SW 1271 (cell line): ENCODE measurements at places on chromosomes 16 and 17.

DNA sequence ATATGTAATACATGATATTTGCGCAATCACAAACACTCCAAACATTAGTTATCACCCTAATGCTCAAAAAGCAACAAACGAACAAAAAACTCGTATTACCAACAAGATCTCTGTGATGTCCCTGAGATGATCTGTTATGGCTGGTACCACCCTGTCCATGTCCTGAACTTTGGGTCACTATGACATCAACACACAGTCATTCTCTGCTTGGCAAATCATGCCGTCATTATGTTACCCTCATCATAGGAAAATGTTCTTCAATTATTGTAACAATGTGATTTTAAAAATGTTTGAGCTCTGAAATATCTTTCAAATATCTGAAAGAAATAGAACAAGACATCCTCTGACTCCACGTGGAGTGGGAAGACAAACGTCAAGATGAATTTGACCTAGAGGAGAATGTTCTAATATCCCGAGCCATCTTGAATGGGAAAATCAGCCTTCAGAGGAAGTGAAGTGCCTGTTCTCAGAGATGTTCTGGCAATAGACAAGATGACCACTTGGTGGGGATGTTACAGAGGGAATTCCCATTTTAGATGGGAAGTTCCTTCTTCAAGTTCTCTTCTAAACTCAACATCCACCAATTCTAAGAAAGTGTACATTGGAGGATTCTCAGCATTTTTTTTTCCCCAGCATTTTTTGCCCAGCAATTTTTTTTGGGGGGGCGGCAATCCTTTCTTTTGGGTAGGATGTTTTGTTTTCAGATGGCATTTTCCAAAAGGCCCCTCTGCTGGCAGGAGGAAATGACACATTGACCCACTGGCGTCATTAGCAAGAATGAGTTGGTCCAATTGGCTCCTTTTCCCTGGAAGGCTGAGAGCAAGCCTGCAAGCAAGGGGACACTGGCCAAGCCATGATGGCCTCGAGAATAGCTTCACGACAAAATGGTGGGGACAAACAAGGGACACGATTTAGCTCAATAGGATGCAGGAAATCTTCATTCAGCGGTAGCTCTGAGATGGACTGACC lies 3.7 kb upstream of the HSD17B2 start:
- DNase-seq: peak; percentile 53

DNA sequence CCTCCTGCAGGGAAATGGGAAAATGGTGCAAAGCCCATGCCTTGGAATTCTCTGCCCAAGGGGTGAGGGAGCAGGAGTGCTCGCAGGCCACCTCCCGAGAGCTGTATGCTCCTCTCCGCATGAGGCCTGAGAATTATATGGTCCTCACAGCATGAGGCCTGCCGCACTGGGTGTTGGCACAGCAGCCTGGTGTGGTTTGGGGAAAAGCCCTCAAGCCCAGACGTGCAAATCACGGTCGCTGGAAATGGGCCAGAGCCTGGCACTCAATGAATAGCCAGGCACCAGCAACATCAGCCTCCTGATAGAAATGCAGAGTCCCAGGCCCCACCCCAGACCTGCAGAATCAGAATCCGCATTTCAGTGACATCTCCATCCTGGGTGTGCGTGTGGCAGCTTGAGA lies 156.4 kb upstream of the FOXF1 start:
- no peak for DNase-seq

DNA sequence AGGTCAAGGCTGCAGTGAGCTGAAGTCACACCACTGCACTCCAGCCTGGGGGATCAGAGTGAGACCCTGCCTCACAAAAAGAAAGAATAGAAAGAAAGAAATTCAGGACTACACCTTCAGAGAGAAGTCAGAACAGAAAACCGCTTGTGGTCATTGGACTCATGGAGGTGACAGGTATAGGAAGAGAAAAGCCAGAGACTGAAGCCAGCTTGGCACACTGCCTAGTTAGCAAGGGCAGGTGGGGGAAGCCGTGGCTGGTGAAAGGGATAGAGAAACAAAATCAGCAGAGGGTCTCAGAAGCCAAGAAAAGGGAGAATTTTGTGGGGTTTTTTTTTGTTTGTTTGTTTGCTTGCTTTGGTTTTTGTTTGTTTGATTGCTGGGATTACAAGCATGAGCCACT lies 32.9 kb upstream of the SKAP1 start:
- DNase-seq: no peak

DNA sequence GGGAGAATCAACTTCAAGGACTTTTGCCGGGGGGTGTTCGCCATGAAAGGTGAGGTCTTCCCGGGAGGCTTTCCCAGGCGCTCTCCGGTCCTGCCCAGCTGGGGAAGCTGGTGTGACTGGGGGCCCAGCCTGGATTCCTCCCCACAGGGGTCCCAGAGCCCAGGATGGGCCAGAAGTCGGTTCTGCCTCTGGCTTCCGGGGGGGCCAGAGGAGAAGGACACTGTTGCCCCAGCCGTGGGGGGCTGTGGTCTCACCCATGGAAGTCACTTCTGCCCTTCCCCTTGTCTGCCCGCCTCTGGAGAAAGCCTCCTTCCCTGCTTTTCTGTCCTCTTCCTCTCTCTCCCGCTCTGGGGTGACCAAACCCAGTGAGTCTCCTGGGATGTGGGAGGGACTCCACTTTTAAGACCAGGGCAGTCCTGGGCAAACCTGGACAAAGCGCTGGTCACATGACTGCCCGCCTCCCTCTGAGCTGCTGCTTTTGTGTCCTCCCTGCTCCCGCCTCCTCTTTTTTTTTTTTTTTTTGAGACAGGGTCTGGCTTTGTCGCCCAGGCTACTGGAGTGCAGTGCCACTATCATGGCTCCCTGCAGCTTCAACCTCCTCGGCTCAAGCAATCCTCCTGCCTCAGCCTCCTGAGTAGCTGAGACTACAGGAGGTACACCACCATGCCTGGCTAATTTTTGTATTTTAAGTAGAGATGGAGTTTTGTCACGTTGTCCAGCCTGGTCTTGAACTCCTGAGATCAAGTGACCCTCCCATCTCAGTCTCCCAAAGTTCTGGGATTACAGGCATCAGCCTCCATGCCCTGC lies 40.6 kb downstream of the RAB11FIP4 start:
- no peak for DNase-seq

DNA sequence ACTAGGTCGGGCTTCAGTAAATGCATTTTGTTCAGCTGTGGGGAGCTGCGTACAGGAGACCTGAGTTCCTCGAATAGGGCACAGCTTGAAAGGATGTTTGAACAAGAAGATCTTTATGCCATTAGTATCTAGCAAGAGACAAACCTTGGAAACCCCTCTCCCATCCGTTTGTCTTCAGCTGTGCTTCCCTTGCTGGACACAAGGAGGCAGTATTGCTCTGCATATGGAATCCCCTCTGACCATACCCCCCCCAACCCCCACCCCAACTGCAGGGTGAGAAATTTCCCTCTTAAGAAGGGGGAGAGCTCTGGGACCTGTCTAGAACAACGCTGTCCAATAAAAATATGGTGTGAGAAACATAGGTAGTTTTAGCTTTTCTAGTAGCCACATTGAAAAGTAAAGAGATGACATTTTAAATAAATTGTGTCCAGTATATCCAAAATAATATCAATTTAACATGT lies 1.6 kb downstream of the MRM1 start:
- peak; percentile 55 for DNase-seq

DNA sequence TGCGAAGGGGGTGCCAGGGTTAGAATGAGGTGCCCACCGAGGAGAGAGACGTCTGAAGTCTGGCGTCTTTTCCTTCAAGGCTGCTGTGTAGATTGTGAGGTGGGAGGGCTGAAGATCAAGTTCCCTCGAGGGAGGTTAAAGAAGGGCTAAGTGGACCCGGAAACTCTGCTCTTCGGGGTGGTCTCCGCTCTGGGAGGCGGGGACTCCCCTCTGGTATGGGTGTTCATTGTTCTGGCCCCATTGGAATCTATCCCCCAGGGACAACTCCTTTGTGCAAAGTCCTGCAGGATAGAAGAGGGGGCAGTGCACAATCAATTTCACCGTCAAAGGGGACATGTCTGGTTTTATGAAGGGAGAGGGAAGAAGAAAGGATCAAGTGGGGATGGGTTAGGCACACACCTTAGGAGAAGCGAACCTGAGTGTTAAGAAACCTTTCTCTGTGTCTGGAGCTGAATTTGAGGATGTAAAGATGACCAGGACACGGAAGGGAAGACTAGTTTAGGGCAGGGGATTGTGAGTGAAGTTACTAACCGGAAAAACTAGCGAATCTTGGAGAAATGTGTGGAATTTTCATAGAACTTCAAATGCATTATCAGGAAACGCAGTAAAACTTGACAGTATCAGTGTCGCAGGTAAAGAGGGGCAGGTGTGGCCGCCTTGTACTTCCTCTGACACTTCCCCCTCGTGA lies 809 bp upstream of the RAB34 start:
- DNase-seq: no peak

- no peak for DNase-seq
Measured at GRCh38 chr16:27640277-27640600, 90.3 kb downstream of the KATNIP start.

GRCh38 chr16:59116744-59117143 lies 382.6 kb upstream of the GOT2 start:
- no peak for DNase-seq

DNA sequence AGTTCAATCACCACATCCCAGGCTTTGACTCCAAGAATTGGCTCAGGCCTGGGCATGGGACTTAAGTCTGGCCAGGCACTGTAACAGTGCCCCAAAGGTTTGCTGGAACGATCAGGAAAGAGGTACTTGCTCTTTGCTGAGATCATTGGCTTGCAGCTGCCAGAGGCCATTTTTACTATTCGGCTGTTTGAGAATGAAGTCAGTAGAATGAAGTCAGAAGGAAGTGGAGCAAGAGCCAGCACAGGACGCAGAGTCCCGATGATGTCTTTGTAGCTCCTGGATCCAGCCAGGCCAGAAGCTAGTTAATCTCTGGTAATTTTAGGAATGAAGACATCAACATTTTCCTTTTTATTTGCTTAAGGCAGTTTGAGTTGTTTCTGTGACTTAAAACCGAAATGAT lies 195.5 kb downstream of the RAB11FIP4 start:
- DNase-seq: no peak
